GM23248 (cell line): ENCODE measurements at places on chromosomes 7 and 10.

- H3K27me3 ChIP-seq, result no peaks in the 10 kb centered on the region
- H3K4me3 ChIP-seq, result no peak overlapping the region
- H3K36me3 ChIP-seq, result peaks cover 8% of the 10 kb centered on the region; the same call in 1 of the 2 replicates
- H3K27ac ChIP-seq, result no peak overlapping the region
These were observed 4.4 kb downstream of the WDR91 start for GRCh38 chr7:135206941-135207391.

DNA sequence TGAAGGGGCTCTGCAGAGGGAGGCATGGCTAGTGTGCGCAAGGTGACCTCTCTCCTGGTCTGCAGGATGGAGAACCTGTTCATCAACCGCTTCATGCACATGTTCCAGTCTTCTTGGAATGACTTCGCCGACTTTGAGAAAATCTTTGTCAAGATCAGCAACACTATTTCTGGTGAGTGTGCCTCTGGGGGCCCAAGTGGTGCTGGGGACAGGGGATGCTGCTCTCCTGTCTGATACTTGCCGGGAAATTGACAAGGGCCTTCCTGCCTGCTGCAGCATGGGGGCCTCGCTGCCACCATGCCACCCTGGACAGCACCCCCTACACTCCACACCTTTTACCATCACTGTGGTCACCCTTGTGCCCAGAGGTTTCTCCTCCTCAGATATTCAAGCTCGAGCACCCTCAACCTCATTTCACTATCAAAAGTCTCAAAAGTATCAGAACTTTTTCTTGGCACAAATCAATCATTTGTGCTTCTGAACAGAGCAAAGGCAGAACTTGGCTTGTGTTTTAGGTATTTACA is 50.0 kb downstream of the ALOX5 start:
- H3K36me3 ChIP-seq, result no peaks in the 10 kb centered on the region
- H3K27ac ChIP-seq, result no peak overlapping the region
- H3K27me3 ChIP-seq, result peaks cover 22% of the 10 kb centered on the region; the same call in 1 of the 2 replicates
- H3K4me1 ChIP-seq, result no peaks in the 10 kb centered on the region
- H3K4me3 ChIP-seq, result no peak overlapping the region

GRCh38 chr7:116232350-116232749 is 22.0 kb downstream of the TES start:
- H3K4me1 ChIP-seq, result peaks cover 61% of the 10 kb centered on the region
- peak; percentile 69 for DNase-seq
- no peaks in the 10 kb centered on the region for H3K27me3 ChIP-seq
- H3K27ac ChIP-seq, result peak overlapping the region; percentile 70
- H3K4me3 ChIP-seq, result no peak overlapping the region

DNA sequence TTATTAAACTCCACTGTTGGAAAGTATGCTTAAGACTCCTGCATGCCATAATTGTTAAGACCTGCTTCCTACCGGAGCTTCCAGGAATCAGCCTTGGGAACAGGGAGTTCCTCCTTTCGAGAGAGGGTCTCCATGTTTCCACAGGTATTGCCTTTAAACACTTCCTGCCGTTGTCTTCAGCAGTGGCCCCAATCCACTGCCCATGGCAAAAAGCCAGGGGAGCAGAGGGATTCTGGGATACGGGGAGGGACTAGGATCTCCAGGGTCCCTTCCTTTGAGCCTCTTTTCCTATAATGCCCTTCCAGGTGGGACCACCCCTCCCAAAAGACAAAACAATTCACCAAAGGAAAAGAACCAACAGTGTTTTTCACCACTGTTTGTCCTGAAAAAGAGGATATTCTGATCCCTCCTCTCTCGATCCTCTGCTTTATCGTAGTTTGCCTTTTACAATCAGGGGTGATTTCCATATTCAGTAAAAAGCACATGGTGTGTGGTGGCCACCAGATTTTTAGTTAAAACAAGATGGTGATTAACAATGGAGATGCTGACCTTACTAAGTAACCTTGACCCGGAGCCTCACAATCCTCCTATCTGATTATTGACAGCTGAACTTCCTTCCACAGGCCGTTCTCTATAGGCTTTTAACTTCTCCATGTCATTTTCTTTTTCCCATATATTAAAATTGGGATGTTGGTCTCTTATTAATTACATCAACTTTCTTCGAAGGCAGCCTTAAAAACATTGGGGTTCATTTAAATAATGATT is 36.0 kb downstream of the LRRC72 start:
- no peak for DNase-seq
- H3K27me3 ChIP-seq, result no peaks in the 10 kb centered on the region
- H3K4me3 ChIP-seq, result no peak overlapping the region
- peaks cover 4% of the 10 kb centered on the region; the same call in 1 of the 2 replicates for H3K4me1 ChIP-seq
- H3K27ac ChIP-seq, result no peak overlapping the region
- H3K36me3 ChIP-seq, result no peaks in the 10 kb centered on the region

- peaks cover 18% of the 10 kb centered on the region; the same call in 1 of the 2 replicates for H3K36me3 ChIP-seq
- no peak for DNase-seq
- H3K4me3 ChIP-seq, result peak overlapping the region; percentile 32
- no peaks in the 10 kb centered on the region for H3K27me3 ChIP-seq
- H3K4me1 ChIP-seq, result peaks cover 55% of the 10 kb centered on the region
- H3K27ac ChIP-seq, result peak overlapping the region; percentile 98
These were observed 44.0 kb downstream of the NRP1 start for GRCh38 chr10:33290321-33291052.

- H3K36me3 ChIP-seq, result no peaks in the 10 kb centered on the region
- no peaks in the 10 kb centered on the region for H3K27me3 ChIP-seq
- no peak for DNase-seq
These were observed 120.9 kb upstream of the ZNF438 start for GRCh38 chr10:31152421-31153135.

DNA sequence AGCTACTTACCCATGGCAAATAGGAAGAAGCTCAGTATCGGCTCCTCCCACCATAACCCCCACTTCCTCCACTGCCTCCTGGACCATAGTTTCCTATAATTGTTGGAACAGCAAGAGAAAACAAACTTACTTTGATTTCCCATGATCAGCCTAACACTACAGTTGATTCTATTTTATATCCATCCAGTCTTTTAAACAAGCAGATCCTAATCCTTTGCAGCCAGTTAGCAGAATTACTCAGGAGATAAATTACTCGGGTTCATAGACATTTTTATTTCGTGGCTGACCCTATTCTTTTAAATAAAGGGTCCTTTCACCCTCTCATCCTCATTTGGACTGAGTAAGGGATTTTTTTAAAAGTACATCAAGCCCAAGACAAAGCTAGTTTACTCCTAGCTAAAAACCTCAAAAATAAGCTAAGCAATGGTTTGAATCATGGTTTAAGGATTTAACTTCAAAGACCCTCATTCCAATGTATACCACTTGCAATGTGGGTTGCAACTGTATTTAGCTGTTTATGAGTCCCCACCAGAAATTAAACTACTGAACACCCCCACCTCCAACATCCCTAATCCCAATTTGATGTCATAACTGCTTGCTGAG is 8.0 kb downstream of the HNRNPA2B1 start:
- H3K27ac ChIP-seq, result no peak overlapping the region
- H3K4me1 ChIP-seq, result peaks cover 25% of the 10 kb centered on the region

GRCh38 chr7:43450894-43451293 is 132.0 kb upstream of the STK17A start:
- peaks cover 6% of the 10 kb centered on the region; the same call in 1 of the 2 replicates for H3K4me1 ChIP-seq
- H3K27me3 ChIP-seq, result no peaks in the 10 kb centered on the region
- no peak for DNase-seq
- H3K4me3 ChIP-seq, result no peak overlapping the region
- H3K36me3 ChIP-seq, result no peaks in the 10 kb centered on the region

- H3K27ac ChIP-seq, result no peak overlapping the region
- no peaks in the 10 kb centered on the region for H3K36me3 ChIP-seq
- peaks cover 21% of the 10 kb centered on the region; the same call in 1 of the 2 replicates for H3K27me3 ChIP-seq
- H3K4me1 ChIP-seq, result peaks cover 9% of the 10 kb centered on the region; the same call in 1 of the 2 replicates
- peak; percentile 10 for DNase-seq
- no peak overlapping the region for H3K4me3 ChIP-seq
These were observed 174.4 kb upstream of the PLXNA4 start for GRCh38 chr7:132750530-132751217.

GRCh38 chr7:20330928-20331909 is 519 bp downstream of the ITGB8 start:
- no peaks in the 10 kb centered on the region for H3K27me3 ChIP-seq
- H3K4me1 ChIP-seq, result peaks cover 32% of the 10 kb centered on the region
- peak overlapping the region; percentile 78 for H3K4me3 ChIP-seq
- peak overlapping the region; percentile 83 for H3K27ac ChIP-seq
- peak; percentile 68 for DNase-seq
- no peaks in the 10 kb centered on the region for H3K36me3 ChIP-seq

GRCh38 chr7:2878306-2878705 is 34.2 kb upstream of the GNA12 start:
- no peaks in the 10 kb centered on the region for H3K4me1 ChIP-seq
- no peak for DNase-seq
- H3K36me3 ChIP-seq, result no peaks in the 10 kb centered on the region
- no peak overlapping the region for H3K27ac ChIP-seq

GRCh38 chr10:75019370-75019769 is 92.1 kb upstream of the SAMD8 start:
- H3K4me1 ChIP-seq, result no peaks in the 10 kb centered on the region
- H3K4me3 ChIP-seq, result no peak overlapping the region
- peaks cover 9% of the 10 kb centered on the region; the same call in 1 of the 2 replicates for H3K36me3 ChIP-seq
- no peaks in the 10 kb centered on the region for H3K27me3 ChIP-seq
- DNase-seq, result peak; percentile 59

GRCh38 chr7:85716353-85716752 is 529.5 kb upstream of the SEMA3D start:
- no peaks in the 10 kb centered on the region for H3K36me3 ChIP-seq
- no peak overlapping the region for H3K4me3 ChIP-seq

DNA sequence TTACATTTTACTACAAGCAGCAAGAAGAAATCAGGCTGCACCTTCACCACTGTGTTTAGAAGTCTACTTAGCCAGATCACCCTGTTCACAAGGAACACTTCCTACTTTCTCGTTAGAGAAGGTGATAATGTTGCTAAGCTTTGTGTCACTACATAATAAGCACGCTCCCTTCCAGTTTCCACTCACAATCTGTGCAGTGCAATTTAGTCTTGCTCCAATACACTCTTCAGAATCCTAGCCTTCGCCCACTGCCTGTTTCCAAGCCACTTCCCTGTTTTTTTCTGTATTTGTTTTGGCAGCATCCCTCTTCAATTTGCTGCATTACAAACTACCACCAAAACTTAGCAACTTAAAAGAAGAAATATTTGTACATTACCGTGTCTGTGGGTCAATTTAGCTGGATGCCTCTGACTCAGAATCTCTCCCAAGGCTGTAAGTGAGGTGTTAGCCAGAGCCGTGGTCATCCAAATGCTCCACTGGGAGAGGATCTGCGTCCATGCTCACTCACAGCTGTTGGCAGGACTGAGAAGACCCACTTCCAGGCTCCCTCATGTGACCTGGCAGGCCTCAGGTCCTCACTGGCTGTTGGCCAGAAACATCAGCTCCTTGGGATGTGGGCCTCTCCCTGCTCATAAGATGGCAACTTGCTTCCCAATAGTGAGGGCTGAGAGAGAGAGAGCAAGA is 110.4 kb downstream of the PON1 start:
- H3K36me3 ChIP-seq, result no peaks in the 10 kb centered on the region
- H3K4me3 ChIP-seq, result no peak overlapping the region
- H3K27me3 ChIP-seq, result peaks cover 6% of the 10 kb centered on the region; the same call in 1 of the 2 replicates
- peaks cover 8% of the 10 kb centered on the region; the same call in 1 of the 2 replicates for H3K4me1 ChIP-seq
- peak; percentile 79 for DNase-seq
- H3K27ac ChIP-seq, result peak overlapping the region; percentile 36

GRCh38 chr7:121621937-121622336 is 225.8 kb upstream of the FAM3C start:
- no peak for DNase-seq
- no peak overlapping the region for H3K4me3 ChIP-seq
- H3K27me3 ChIP-seq, result no peaks in the 10 kb centered on the region

DNA sequence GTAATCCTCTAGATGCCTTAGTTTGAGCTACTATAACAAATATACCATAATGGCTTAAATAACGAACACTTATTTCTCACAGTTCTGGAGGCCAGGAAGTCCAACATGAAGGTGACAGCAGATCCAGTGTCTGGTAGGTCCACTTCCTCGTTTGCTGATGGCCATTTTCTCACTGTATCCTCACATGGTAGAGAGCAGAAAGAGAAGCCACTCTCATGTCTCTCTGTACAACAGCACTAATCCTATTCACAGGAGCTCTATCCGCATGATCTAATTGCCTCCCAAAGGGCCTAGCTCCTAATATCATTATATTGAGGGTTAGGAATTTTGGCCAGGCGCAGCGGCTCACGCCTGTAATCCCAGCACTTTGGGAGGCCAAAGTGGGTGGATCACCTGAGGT is 10.2 kb downstream of the HIBADH start:
- peaks cover 12% of the 10 kb centered on the region; the same call in 1 of the 2 replicates for H3K36me3 ChIP-seq
- no peak for DNase-seq
- H3K27ac ChIP-seq, result no peak overlapping the region
- no peaks in the 10 kb centered on the region for H3K27me3 ChIP-seq

- DNase-seq, result peak; percentile 16
- no peak overlapping the region for H3K27ac ChIP-seq
- H3K4me3 ChIP-seq, result no peak overlapping the region
- no peaks in the 10 kb centered on the region for H3K36me3 ChIP-seq
- H3K27me3 ChIP-seq, result no peaks in the 10 kb centered on the region
These were observed 134.9 kb downstream of the CAMK1D start for GRCh38 chr10:12484002-12484918.

GRCh38 chr7:2166625-2167280 is 66.0 kb downstream of the MAD1L1 start:
- no peaks in the 10 kb centered on the region for H3K4me1 ChIP-seq
- DNase-seq, result no peak
- H3K27ac ChIP-seq, result no peak overlapping the region
- H3K27me3 ChIP-seq, result no peaks in the 10 kb centered on the region
- no peaks in the 10 kb centered on the region for H3K36me3 ChIP-seq
- no peak overlapping the region for H3K4me3 ChIP-seq

DNA sequence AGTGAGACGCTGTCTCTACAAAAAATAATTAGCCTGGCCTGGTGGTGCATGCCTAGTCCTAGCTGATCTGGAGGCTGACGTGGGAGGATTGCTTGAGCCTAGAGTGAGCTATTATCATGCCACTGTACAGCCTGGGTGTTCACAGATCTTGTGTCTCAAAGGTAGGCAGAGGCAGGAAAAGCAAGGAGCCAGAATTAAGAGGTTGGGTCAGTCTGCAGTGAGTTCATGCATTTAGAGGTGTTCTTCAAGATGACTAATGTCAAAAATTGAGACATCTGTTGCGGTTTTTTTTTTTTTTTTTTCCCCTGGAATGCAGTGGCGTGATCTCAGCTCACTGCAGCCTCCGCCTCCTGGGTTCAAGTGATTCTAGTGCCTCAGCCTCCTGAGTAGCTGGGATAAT is 5.4 kb downstream of the PPIA start:
- peak overlapping the region; percentile 53 for H3K27ac ChIP-seq
- H3K27me3 ChIP-seq, result no peaks in the 10 kb centered on the region
- peak; percentile 69 for DNase-seq
- H3K36me3 ChIP-seq, result peaks cover 50% of the 10 kb centered on the region

- H3K4me1 ChIP-seq, result no peaks in the 10 kb centered on the region
- H3K4me3 ChIP-seq, result no peak overlapping the region
- no peak overlapping the region for H3K27ac ChIP-seq
These were observed 387.8 kb downstream of the GRID1 start for GRCh38 chr10:85978566-85979358.
